COR-L47 (cell line): ENCODE measurements at places on chromosomes 7 and 10.

GRCh38 chr7:68694656-68695055, 903.6 kb upstream of the AUTS2 start:
- no peak for DNase-seq

GRCh38 chr7:121153411-121153810, 164.9 kb downstream of the CPED1 start:
- DNase-seq, result no peak

GRCh38 chr7:3042861-3043489, 692 bp downstream of the CARD11 start:
- DNase-seq, result no peak

GRCh38 chr7:119936836-119937235, 336.1 kb upstream of the KCND2 start:
- DNase-seq, result no peak

GRCh38 chr7:81777697-81778096, 7.8 kb upstream of the HGF start:
- DNase-seq, result no peak

DNA sequence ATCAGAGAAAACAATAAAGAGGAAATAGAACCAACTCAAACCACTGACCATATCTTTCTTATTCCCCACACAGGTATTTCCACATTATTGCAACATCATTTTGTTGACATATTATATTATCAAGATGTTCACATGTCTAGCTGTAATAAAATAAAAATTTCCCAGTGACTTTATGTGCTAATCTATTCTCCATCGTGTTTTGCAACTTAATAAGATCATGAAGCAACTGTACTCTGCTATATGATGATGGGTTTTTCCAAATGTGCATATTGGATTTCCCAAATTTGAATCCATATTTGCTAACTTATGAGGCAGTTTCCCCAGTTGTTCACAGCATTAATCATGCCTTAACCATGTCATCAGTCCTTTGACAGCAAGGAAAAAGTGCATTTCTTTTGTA, 127.8 kb downstream of the ITGB8 start:
- no peak for DNase-seq

- DNase-seq, result no peak
These were observed 60.9 kb downstream of the RBM20 start for GRCh38 chr10:110704906-110705476.

DNA sequence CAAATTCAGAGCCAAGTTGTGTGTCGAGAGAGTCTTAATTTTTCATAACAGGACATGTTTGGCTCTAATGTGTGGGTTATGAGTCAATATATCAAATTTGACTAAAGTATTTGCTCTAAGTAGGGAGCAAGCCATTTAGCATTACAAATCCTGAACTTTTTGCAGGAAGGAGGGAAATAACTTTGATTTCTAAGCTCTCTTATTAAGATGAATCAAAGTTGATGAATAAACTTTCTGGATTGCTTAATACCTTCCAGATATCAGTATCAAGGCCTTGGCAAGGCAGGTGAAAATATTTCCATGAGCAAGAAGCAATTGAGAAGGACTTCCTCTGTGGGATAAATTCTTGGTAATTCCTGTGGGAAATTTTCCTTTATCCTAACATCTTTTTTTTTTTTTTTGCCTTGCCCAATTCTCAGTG, 258.8 kb downstream of the AHR start:
- DNase-seq, result no peak

- no peak for DNase-seq
These were observed 85.6 kb upstream of the SHH start for GRCh38 chr7:155897758-155898386.

GRCh38 chr7:156334636-156335035, 305.9 kb upstream of the RNF32 start:
- DNase-seq, result no peak

GRCh38 chr10:98097616-98098015, 36.8 kb upstream of the R3HCC1L start:
- DNase-seq, result no peak

DNA sequence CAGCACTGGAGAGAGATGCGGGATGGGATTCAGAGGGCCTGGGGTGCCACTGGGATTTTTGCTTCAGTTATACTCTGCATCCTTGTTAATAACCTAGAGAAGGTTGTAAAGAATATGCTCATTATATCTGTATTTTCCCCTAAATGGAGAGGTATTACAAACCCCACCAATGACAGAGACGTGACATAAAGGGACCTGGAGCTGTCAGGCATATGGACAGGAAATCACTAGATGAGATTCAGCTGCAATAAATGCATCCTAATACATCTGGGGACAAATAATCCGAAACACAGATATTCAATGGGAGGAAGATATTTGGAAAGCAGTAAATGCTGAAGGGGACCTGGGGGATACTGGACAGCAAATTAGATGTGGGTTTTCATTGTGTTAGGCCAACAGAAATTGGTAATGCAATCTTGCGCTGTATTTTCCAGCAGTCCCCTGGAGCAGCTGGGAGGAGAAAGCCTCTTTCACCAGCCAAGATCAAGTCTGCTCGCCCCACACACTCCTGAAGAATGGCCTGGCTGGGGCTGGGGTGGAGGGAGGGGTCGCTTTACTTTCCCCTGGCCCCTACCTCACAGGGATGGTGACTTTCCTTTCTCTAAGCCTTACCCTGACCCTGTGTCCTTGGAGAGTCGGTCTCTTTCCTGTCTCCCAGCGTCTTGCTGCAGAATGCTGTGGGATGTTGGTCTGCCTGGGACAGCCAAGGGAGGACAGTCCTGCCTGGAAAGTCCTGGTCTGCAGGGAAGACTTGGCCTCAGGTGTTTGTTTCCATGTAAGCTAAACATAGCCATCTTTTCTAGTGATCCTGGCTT, 653.8 kb downstream of the LRMDA start:
- DNase-seq, result no peak

DNA sequence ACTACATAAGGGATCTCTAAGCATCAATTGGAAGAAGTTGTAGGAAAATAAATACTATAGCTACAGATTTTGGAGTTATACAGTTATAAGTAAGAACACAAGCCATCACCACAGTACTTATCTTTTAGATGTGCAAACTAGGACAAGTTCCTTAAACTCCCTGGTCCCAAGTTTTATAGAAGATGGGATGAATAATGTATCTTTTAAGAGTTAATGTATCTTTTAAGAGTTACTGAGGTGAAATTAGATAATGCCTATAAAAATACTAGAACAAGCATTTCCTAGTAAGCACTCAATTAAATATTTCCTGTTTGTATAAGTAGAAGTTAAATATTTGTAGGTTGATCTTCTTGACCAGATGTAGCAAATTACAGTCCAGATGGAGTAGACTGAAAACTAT, 56.8 kb downstream of the SEMA3A start:
- DNase-seq, result no peak

GRCh38 chr10:79045566-79046175, 23.1 kb upstream of the ZMIZ1 start:
- no peak for DNase-seq

- DNase-seq, result peak; percentile 14
These were observed 23.5 kb downstream of the AOC1 start for GRCh38 chr7:150875791-150876190.

GRCh38 chr7:44217852-44218402, 17.1 kb downstream of the YKT6 start:
- no peak for DNase-seq

- DNase-seq, result no peak
These were observed 346.5 kb downstream of the GRID1 start for GRCh38 chr10:86020134-86020533.

GRCh38 chr10:124239134-124239533, 145.7 kb upstream of the CHST15 start:
- no peak for DNase-seq

- DNase-seq, result no peak
These were observed 75.6 kb downstream of the SNX10 start for GRCh38 chr7:26367219-26367711.

DNA sequence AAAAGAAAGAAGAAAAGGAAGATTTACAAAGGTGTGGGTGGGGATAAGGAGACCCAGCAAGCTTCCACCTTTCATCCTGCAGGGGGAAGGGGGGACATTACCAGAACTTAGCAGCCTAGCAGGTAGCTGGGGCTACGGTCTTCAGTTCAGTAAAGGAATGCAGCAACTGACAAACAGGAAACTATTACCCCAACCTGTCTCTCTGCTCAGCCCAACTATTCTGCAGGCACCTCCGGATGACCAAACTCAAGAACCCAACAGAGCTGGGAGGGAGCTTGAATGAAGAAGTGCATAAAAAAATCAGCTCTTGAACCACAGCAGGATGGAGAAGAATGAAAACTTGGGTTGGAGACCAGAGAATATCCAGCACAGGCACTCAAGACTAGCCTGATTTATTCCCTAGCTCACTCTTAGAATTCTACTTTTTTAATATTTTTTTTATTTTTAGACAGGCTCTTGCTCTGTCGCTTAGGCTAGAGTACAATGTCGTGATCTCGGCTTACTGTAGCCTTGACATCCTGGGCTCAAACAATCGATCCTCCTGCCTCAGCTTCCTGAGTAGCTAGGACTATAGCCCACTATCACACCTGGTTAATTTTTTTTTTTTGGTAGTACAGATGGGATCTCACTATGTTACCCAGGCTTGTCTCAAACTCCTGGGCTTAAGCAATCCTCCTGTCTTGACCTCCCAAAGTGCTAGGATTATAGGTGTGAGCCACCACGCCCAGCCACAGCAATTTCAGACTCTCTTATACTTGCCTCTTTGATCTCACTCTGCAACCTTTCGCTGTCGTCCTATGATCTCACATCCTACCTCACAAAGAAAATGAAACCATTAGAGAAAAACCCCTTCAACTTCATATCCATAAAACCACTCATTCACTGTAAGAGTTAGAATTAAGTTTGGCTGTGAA, 18.5 kb upstream of the C10orf67 start:
- DNase-seq, result no peak

- DNase-seq, result no peak
These were observed 324.8 kb upstream of the PHYHIPL start for GRCh38 chr10:58851606-58852005.

DNA sequence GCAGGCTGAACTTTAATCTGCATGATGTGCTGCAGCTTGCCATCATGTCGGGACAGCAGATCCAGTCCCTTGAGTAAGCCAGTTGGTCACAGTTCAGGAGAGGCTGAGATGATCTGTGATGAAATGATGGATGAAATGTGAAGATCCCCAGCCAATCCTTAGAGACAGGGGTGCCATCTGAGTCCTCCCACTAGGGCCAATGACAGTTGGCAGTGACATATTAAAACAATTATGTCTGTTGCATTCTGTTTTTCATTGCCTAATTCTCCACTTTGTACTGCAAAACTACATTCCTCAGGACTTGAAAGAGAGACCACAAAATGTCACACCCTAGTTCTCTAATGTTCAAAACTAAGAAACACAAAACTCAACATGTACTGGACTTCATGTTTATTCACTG, 66.3 kb upstream of the CAV2 start:
- DNase-seq, result no peak

GRCh38 chr10:47402641-47403301, 18.7 kb upstream of the ZNF488 start:
- DNase-seq, result no peak

DNA sequence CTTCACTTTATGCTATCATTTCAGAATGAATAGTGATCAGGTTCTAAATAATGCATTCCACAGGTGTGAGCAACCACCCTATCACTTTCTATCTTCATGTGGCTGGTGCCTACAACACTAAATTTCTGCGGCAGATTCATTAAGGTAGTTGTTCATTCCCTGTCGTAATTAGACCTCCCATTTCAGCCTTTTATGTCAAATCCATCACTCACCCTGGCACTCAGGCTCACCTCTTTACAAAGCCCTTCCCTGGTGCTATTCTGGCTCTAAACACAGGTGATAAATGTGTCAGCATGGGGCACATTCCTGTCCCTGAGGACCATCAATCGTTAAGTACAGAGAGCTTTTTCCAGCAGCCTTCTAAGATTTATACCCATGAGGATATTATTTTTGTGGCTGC, 300.0 kb upstream of the C7orf33 start:
- no peak for DNase-seq

DNA sequence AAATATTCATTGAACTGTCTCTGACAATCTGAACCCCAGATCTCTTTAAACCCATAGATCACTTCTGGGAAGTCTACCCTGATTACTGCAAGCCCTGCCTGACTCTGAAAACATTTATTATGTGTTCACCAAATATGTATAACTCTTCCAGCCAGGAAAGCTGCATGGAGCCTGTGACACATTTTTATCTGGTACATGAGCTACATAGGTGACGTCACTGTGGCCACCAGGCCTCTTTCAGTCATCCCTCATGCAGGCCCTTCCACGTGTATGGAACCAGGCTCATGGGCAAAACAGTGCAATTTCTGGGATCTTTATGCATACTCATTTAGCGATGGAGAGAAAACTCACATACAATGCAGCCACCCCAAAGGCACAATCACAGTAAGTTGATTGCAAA, 133.9 kb upstream of the NUPR2 start:
- no peak for DNase-seq

DNA sequence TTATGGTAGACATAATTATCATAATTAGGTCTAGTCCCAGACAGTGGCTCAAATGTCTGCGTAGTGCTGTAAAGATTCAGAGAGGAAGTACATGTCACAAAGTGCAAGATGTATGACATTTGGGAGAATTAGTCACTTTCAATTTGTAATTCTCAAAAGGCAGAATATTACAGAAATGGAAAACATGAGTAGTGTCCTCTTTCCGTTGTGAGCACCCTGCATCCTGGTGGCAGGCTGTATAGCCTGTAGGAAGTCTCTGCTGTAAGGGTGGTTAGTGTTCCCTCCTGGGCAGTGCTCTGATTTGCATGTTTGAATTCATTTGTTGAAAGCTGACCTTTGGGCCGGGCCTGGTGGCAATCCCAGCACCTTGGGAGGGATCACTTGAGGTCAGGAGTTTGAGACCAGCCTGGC, 17.0 kb downstream of the CDK14 start:
- DNase-seq, result peak; percentile 7

- peak; percentile 16 for DNase-seq
These were observed 694.1 kb downstream of the ANKRD7 start for GRCh38 chr7:118918556-118918955.

GRCh38 chr7:33950047-33950714, 44.8 kb downstream of the BMPER start:
- DNase-seq, result no peak

GRCh38 chr10:36017137-36017536, 375.0 kb upstream of the FZD8 start:
- no peak for DNase-seq

DNA sequence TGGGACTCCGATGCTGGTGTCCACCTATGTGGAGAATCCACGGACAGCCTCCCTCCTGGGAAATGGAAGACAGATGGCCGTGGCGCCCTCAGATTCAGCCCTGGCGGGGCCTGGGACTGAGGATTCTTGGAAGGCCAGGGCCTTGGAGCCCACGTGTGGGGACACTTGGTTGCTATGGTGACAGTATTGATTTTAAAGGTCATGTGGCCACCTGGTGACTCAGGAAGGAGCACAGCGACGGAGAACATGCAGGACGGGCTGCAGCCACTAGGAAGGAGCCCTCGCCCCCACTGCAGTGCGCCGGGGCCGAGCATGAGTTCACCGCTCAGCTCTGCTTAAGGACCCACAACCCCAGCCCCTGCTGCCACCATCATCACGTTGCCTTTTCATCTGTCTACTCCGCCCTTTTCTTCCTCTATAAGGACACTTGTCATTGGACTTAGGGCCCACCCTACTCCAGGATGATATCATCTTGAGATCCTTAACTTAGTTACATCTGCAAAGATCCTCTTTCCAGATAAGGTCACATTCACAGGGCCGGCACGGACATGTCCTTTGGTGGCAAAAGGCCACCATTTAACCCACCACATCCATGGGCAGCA, 3.7 kb upstream of the STK32C start:
- no peak for DNase-seq

GRCh38 chr7:116229366-116229765, 19.0 kb downstream of the TES start:
- no peak for DNase-seq
